ENCODE measurements at places on chromosomes 5 and 9. TPM values are rescaled to one million over a fixed set of nuclear protein-coding genes. Genes with fewer than 3 reads are reported as not detected.

The LHX3 gene
- not detected for total RNA-seq

The CHSY3 gene
- total RNA-seq = 1.6 TPM

The IFNA1 gene
- not detected for total RNA-seq

The ARL14EPL gene
- total RNA-seq = not detected

The BASP1 gene
- 19.7 TPM for total RNA-seq

The ADRB2 gene
- total RNA-seq = 4.6 TPM

The GLRA1 gene
- not detected for total RNA-seq

The C5orf52 gene
- total RNA-seq = not detected

The ADAMTSL2 gene
- total RNA-seq = 2.9 TPM

The MPDZ gene
- total RNA-seq = 71.4 TPM

The OTP gene
- not detected for total RNA-seq

The PCDHB4 gene
- total RNA-seq = 1.2 TPM

The PPP2R2B gene
- 1.2 TPM for total RNA-seq

The SLC12A2 gene
- total RNA-seq = 126 TPM

The PPP3R2 gene
- not detected for total RNA-seq

The KIF12 gene
- not detected for total RNA-seq

The PKD2L2 gene
- total RNA-seq = not detected

The SH3TC2 gene
- 2.4 TPM for total RNA-seq

The PCDHGA3 gene
- 1.7 TPM for total RNA-seq

The NEUROG1 gene
- not detected for total RNA-seq

The KIAA0825 gene
- total RNA-seq = 2.4 TPM

The GABRG2 gene
- not detected for total RNA-seq

The PCDHGB4 gene
- total RNA-seq = 4.1 TPM

The CDX1 gene
- total RNA-seq = 0.23 TPM

The ZNF366 gene
- total RNA-seq = 11.1 TPM

The SLC1A3 gene
- 17.6 TPM for total RNA-seq

The PROB1 gene
- total RNA-seq = 11.0 TPM

The PLAC8L1 gene
- total RNA-seq = not detected

The CD274 gene
- total RNA-seq = 2.5 TPM

The CCNJL gene
- total RNA-seq = 1.2 TPM

The TAF1L gene
- total RNA-seq = not detected

The ZMYND19 gene
- 18.3 TPM for total RNA-seq

The OMD gene
- total RNA-seq = 19.9 TPM

The DDX46 gene
- total RNA-seq = 30.8 TPM

The EFNA5 gene
- total RNA-seq = 3.7 TPM

The LMX1B gene
- 0.29 TPM for total RNA-seq

The SPINK13 gene
- not detected for total RNA-seq
